Activated CD4-positive, alpha-beta T cell treated with anti-CD3 and anti-CD28 coated beads for 24 hours (primary cell): ENCODE measurements at places on chromosomes 4 and X.

DNA sequence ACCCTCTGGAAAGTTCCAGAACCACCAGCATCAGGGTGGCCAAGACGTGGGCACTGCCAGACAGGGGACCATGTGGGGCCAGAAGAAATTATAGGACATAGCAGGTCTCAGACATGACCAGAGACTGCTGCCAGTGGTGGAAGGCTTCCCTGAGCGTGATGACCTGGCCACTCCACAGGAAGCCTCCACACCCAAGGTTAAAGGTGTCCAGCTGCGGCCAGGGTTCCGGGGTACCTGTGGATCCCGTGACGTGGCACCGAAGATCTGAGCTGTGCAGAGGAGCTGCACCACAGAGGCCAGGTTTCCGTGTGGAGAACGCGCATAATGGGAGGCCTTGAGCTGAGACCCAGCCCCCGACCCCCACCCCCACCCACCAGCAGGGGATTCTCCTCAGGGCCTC is 16.4 kb upstream of the CTBP1 start:
- DNase-seq, result no peak

- no peak for DNase-seq
These were observed 6.9 kb upstream of the PARM1 start for GRCh38 chr4:74926007-74926406.

DNA sequence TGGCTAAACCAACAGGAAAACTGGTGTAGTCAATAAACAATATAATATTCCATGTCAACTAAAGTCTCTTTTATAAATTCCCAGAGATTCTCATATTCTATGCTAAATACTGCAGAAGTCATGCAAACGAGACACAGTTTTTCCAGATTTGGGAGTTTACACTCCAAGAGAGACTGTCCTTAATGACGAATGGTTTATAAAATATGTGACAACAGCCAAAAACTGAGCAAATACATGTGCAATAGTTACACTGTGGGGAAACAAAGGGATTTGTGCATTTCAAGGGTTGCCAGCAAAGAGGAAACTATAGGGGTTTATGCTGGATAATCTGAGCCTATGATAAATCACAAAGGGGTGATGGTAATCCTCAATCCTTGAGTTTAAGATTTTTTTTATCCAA is 75.7 kb downstream of the GPC4 start:
- no peak for DNase-seq

DNA sequence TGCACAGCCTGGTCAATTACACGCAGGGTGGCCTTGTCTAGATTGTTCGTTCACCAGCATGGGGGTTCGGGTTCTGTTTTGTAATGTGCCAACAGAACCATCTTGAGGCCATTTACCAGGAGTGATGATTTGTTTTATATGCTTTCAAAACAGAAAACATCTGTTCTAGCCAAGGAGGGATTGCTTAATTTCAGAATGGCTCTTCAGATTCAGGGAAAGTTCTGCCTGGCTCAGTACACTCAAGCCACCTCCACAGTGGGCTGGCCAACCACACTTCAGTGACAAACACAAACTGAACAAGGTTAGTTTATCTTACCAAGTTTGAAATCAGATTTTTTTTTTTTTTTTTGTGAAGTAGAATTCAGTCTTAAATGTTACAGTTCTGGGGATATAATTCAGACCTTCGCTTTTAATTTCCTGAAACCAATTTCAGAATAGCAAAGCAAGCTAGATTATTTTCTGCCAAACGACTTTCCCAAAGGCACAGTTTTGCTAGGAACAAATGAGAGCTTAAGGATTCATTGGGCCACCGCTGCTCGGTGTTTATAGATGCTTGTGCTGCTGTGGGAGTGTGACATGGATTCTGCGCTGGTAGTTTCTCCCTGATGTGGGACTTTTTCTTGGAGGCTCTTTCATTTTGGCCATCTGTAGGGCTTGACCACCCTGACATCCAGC is 23.4 kb downstream of the SMS start:
- DNase-seq, result no peak

- no peak for DNase-seq
These were observed 7.9 kb upstream of the PSAPL1 start for GRCh38 chr4:7442574-7443162.
